ENCODE measurements at places on chromosomes 1 and 21.

GRCh38 chr1:20725189-20726117 lies 7.0 kb downstream of the SH2D5 start:
- H3K4me1 ChIP-seq, result peaks cover 3% of the 10 kb centered on the region
- no peak overlapping the region for H3K27ac ChIP-seq
- peak; percentile 14 for DNase-seq
- peaks cover 22% of the 10 kb centered on the region for H3K27me3 ChIP-seq

DNA sequence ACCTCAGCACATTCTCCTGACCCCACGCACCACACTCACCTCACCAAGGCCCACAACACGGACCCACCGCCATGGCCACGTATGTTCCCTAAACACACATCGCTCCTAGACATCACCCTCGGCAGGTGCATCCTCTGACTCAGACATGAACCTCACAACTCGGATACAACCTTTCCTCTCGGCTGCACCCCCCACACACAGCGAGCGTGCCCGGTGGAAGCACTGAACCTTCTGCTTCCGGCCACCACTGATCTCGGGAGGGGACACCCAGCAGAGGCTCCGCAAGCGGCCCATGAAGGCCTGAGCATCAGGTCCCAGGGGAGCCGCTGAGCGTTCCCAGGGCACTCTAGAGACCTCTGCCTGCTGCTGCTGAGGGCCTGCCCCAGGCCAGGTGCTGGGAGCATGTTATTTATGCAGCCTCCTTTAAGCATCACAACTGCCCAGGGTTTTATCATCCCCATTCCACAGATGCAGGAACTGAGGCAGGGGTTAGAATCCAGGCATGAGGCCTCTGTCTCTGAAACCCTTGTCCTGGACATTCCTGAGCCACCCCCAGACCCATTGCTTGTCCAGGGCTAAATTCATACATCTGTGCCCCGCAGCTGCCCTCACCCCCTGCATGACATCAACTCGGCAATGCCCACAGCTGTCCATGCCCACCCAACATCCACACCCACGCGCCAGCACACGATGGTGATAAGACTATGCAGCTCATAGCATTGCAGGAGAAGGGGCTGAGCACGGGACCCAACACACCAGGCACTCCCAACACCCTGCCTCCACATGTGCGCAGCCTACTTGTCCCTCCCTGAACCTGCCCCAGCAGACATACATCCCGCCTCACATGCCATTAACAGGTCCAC lies 27.0 kb downstream of the SDC3 start:
- H3K27ac ChIP-seq, result no peak overlapping the region
- H3K4me3 ChIP-seq, result no peak overlapping the region
- H3K27me3 ChIP-seq, result peaks cover 39% of the 10 kb centered on the region
- no peaks in the 10 kb centered on the region for H3K36me3 ChIP-seq

- no peak overlapping the region for H3K27ac ChIP-seq
- H3K4me1 ChIP-seq, result no peaks in the 10 kb centered on the region
- DNase-seq, result no peak
- no peaks in the 10 kb centered on the region for H3K36me3 ChIP-seq
Measured at GRCh38 chr1:111063595-111063994, 76.3 kb downstream of the DRAM2 start.

- peaks cover 43% of the 10 kb centered on the region for H3K4me1 ChIP-seq
- no peaks in the 10 kb centered on the region for H3K27me3 ChIP-seq
- peaks cover 46% of the 10 kb centered on the region for H3K36me3 ChIP-seq
- no peak for DNase-seq
- H3K27ac ChIP-seq, result peak overlapping the region; percentile 36
Measured at GRCh38 chr1:165696625-165697100, 1.7 kb downstream of the ALDH9A1 start.

DNA sequence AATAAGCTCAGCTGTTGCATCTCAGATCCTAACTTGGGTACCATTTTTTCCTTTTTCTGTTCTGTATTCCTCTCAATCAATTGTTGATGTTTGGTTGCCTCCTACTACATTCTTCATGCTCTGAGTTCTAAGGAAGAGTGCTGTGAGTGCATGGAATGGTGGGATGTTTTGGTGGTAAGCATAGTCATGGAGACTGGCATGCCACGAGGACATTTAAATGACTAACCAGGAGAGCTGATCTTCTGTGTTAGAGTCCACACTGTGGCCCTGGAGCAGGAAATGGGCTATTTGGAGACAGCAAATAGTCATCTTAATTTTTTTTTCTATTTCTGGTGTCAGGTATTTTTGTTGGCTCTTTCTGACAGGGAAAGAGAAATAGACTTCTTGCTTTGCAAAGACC lies 69.5 kb upstream of the HSD17B7 start:
- H3K4me3 ChIP-seq, result no peak overlapping the region
- H3K27me3 ChIP-seq, result no peaks in the 10 kb centered on the region
- no peak for DNase-seq
- peaks cover 5% of the 10 kb centered on the region for H3K4me1 ChIP-seq
- H3K27ac ChIP-seq, result no peak overlapping the region

Measured in activated CD4-positive, alpha-beta memory T cell treated with anti-CD3 and anti-CD28 coated beads, Interleukin-2, amount 10 ng/mL, durations not matched to agents 7 days and 5 days (primary cell).